Breast epithelium (tissue), 4 donors: ENCODE measurements at places on chromosomes 5 and 9.

- DNase-seq, result no peak
- no peaks in the 10 kb centered on the region for H3K27me3 ChIP-seq
- H3K4me3 ChIP-seq, result no peak overlapping the region
- no peaks in the 10 kb centered on the region for H3K36me3 ChIP-seq
Observed at GRCh38 chr5:10827571-10827970, 66.5 kb upstream of the DAP start.

GRCh38 chr9:106897751-106898150, 34.8 kb downstream of the ZNF462 start:
- DNase-seq, result no peak
- H3K4me3 ChIP-seq, result no peak overlapping the region

DNA sequence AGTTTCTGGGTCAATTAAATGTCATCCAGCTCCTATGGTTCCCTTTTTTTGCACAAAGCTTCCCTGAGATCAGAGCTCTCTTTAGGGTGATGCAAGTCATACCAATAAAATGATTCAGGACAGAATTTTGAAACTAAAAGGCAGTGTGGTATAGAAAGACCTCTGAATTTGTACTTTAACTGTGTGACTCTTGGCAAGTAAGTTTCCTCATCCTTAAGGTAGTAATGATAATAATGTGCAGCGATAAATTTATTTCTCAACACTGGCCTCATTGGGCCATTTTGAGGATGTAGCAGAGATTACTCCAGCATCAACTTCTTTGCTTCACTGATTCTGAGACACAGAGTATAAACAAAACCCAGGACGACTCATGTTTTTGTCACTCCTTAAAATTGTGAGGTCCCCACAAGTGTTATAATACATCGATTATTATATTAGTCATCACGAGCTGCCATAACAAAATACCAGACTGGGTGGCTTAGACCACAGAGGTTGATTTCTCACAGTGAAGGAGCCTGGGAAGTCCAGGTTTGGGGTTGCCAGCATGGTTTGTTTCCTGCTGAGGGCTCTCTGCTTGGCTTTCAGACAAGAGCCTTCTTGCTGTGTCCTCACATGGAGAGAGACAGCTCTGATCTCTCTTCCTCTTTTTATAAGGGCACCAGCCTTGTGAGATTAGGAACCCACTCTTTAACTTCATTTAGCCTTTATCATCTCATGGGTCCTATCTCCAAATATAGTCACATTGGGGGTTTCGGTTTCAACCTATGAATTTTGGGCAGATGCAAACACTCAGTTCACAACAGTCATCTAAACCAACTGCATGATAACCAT, 293.0 kb downstream of the ZNF608 start:
- no peaks in the 10 kb centered on the region for H3K4me1 ChIP-seq
- no peak for DNase-seq

DNA sequence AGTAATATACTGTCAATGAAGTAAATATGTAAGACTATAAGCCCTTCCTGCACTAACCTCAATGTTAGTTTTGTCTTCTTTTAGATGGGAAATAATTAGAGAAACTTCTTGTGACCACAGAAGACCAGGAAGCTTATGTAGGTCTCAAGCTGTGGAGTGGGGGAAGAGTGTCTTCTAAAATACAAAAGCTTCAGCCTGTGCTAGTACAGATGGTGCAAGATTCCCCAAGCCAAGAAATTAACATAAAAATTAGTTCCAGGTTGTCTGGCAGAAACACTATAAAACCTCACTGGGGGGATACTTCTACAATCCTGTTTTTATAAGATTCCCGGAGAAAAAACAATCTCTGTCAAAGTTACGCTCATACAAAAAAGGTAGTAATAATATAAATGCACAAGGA, 103.6 kb downstream of the FNBP1 start:
- no peak overlapping the region for H3K27ac ChIP-seq
- H3K4me1 ChIP-seq, result no peaks in the 10 kb centered on the region
- H3K27me3 ChIP-seq, result no peaks in the 10 kb centered on the region
- no peak for DNase-seq

- H3K27ac ChIP-seq, result no peak overlapping the region
- no peaks in the 10 kb centered on the region for H3K27me3 ChIP-seq
- H3K4me1 ChIP-seq, result no peaks in the 10 kb centered on the region
- no peak for DNase-seq
Observed at GRCh38 chr5:38531518-38531917, 24.9 kb downstream of the LIFR start.

GRCh38 chr5:55903121-55903701, 52.1 kb downstream of the IL31RA start:
- no peak overlapping the region for H3K27ac ChIP-seq

GRCh38 chr5:176545737-176546509, 3.2 kb upstream of the CDHR2 start:
- DNase-seq, result no peak
- H3K4me3 ChIP-seq, result no peak overlapping the region
- H3K4me1 ChIP-seq, result peaks cover 3% of the 10 kb centered on the region
- no peaks in the 10 kb centered on the region for H3K27me3 ChIP-seq
- no peaks in the 10 kb centered on the region for H3K36me3 ChIP-seq

- no peak overlapping the region for H3K4me3 ChIP-seq
- no peak for DNase-seq
- no peaks in the 10 kb centered on the region for H3K27me3 ChIP-seq
- H3K4me1 ChIP-seq, result no peaks in the 10 kb centered on the region
Observed at GRCh38 chr9:137388589-137389427, 34.2 kb downstream of the EXD3 start.

GRCh38 chr9:110526426-110526825, 53.1 kb downstream of the SVEP1 start:
- no peaks in the 10 kb centered on the region for H3K4me1 ChIP-seq
- DNase-seq, result no peak
- no peak overlapping the region for H3K4me3 ChIP-seq

DNA sequence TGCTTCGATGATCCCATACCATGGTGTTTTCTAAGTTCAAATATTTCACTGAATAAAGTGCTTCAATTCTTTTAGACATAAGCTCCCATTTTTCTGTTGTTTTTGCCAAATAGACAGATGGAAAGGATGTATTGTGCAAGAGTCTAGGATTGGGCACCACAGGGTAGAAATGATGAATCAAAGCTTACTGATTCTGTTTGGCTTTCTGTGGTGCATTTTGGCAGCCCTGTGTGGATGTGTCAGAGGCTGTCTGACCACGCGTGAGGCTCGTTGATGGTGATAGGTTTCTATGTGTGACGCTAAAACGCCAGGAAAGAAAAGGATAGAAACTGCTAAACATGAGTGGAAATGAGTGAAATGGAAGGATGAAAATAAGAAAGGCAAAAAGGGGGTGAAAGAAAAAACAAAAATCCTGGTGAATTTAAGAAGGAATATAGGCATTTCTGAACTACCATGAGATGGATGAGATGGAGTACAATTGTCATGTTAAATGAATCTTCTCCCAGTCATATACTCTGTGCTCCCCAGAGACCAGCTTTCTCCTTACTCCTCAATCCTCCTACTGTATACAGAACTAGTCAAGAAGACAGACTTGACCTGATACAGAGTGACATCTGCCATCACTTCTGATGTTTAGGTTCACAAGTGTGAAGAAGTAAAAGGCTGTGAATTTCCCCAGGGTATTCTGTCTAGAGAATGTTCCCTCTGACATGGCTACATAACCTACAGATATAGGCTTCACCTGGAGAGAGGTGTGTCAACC, 54.4 kb downstream of the ANKH start:
- no peak for DNase-seq
- H3K27ac ChIP-seq, result no peak overlapping the region

DNA sequence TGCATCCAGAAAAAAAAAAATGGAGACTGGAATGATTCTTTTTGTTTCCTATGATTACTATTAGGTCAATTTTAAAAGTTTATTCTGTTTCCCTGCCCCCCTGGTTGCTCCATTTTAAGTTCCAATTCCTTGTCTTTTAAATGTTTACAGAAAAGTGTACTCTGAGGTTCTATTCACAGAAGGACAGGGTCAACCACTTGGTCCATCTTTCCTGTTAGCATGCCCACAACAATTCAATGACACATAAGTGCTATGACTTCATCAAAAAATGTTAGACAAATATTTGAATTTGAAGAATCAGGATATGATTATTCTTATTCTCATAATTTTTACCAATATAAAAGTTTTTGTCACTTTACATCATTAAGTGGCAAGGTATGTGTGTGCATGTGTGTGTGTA, 123.7 kb downstream of the PDE4D start:
- H3K4me1 ChIP-seq, result no peaks in the 10 kb centered on the region
- DNase-seq, result no peak
- no peak overlapping the region for H3K27ac ChIP-seq
- H3K36me3 ChIP-seq, result no peaks in the 10 kb centered on the region
- H3K27me3 ChIP-seq, result no peaks in the 10 kb centered on the region
- no peak overlapping the region for H3K4me3 ChIP-seq

- H3K4me3 ChIP-seq, result no peak overlapping the region
- no peak for DNase-seq
- H3K36me3 ChIP-seq, result no peaks in the 10 kb centered on the region
- H3K27me3 ChIP-seq, result peaks cover 11% of the 10 kb centered on the region
- no peak overlapping the region for H3K27ac ChIP-seq
Observed at GRCh38 chr9:125996791-125997190, 249.6 kb downstream of the PBX3 start.

- no peak overlapping the region for H3K4me3 ChIP-seq
- no peaks in the 10 kb centered on the region for H3K4me1 ChIP-seq
- H3K27me3 ChIP-seq, result no peaks in the 10 kb centered on the region
- no peaks in the 10 kb centered on the region for H3K36me3 ChIP-seq
- no peak overlapping the region for H3K27ac ChIP-seq
- no peak for DNase-seq
Observed at GRCh38 chr5:65037831-65038815, 269.4 kb downstream of the CWC27 start.

- H3K27ac ChIP-seq, result no peak overlapping the region
- DNase-seq, result no peak
- no peaks in the 10 kb centered on the region for H3K36me3 ChIP-seq
- no peak overlapping the region for H3K4me3 ChIP-seq
Observed at GRCh38 chr5:137960819-137961218, 71.6 kb downstream of the PKD2L2 start.
